Transverse colon (tissue), 4 donors: ENCODE measurements at places on chromosomes 2 and 18. TPM values are rescaled to one million over a fixed set of nuclear protein-coding genes. Genes with fewer than 3 reads are reported as not detected.

The RASGRP3 gene
- not detected for total RNA-seq

The PIEZO2 gene
- 2.9 TPM for total RNA-seq

The FNDC4 gene
- total RNA-seq, result 2.9 TPM

The CAPN13 gene
- total RNA-seq, result 83.3 TPM

The PRSS56 gene
- total RNA-seq, result not detected

The DNER gene
- total RNA-seq, result 4.9 TPM

The CDK15 gene
- total RNA-seq, result 0.14 TPM

The ZC3H8 gene
- total RNA-seq, result 6.0 TPM

The RGPD3 gene
- 0.75 TPM for total RNA-seq

GRCh38 chr2:160551259-160551658 is 57.7 kb upstream of the RBMS1 start:
- no peak for DNase-seq

DNA sequence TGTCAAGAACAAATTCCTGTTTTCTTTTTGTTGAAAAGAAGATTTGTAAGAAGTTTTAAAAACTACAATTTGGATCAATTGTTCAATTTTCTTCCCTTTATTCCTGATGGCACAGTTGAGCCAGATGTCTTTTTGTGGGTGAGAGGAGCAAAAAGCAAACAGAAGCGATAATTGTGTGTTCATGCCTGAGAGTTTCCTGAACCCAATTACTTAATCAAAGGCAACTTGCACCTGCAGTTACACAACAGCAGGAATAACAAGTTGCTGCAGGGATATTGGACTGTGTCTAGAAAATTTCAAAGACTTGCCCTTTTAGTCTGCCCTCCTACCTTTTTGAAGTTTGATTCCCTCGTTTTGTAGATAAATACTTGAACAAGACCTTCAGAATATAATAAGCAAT is 383.6 kb downstream of the DSEL start:
- DNase-seq, result no peak

- DNase-seq, result no peak
These were observed 1089.4 kb upstream of the SLC39A10 start for GRCh38 chr2:194567661-194568017.

DNA sequence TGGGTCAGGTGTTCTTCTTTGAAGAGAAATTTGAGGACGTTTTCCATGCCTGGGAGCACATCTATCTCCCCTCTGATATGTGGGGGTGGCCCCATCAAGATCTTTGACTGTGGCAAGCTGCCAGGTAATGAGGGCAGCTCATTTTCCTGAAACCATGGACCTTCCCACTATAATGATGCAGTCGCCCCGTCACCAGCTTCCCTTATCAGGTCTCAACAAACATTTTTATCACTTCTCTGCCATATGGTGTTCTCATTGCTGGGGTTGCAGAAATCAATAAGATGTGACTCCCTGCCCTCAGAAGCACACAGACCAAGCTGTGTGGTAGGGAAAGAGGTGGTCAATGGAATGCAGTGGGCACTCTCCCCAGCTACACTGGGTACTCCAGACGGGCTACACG is 48.4 kb upstream of the B3GNT7 start:
- peak; percentile 40 for DNase-seq

GRCh38 chr18:50776383-50776782 is 43.4 kb downstream of the MRO start:
- DNase-seq, result no peak

DNA sequence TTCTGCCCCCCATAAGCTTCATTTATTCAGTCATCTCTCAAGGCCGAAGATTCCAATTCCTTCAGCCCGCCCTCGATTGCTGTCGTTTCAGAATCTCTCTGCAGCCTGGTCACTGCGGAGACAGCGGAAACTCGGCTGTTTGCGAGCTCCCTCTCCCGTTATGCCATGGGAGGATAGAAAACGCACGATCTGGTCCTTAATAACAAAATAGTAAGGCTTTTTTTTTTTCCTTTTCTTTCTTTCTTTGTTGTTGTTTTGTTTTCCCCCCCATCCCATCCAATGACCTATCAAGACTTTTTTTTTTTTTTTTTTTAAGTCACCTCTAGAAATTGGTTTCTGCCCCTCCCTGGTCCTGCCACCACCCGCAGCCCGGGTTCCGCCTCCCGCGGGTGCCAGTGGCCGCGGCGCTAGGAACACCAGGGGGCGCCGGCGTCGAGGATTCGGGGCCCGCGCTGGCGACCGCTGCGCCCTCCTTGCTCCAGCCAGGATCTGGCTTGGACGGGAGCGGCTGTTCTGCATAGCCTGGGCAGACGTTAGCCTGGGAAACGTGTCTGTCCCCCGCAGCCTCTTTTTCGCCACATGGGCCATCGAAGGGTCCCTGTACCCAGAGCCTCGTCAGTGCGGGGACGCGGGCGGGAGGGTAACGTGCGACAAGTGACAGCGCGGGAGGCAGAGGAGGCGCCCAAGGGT is 10.1 kb downstream of the CPLX4 start:
- DNase-seq, result peak; percentile 72

DNA sequence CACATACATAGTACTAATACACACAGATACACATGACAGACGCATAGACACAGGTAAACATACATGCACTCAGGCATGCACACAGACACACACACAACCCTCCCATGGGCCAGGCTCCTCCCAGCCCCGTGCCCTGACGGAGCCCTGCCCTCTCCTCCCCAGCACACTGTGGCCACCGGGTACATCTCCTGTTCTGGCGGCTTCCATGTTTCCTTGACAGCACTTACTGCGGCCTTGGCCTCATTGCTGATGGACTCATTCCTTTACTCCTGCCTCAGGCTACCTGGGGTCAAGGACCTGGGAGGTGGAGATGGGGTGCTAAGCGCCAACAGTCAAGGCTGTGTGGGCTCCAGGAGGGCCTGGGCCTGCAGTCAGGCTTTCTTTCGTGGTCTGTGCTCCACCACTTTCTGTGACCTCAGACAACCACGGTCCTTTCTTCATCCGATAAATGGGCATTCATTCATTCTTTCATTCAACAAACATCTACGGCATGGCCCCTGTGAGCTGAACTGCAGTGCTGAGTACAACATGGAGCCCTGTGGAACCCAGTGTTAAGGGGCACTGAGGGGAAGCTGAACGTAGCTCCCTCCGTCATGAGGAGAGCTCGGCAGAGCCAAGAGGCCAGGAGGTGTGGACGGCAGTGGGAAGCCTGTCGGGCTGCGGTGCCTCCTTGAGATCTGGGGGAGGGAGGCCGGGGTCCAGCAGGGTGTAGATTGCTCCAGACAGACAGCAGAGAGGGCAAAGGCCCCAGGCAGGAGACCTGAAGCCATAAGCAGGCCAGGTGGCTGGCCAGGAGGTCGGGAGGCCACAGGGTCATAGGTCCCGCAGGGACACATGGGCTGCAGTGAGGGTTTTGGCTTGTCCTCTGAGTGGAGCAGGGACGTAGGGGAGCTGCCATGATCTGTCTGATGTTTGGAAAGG is 190.4 kb upstream of the HDAC4 start:
- DNase-seq, result no peak

DNA sequence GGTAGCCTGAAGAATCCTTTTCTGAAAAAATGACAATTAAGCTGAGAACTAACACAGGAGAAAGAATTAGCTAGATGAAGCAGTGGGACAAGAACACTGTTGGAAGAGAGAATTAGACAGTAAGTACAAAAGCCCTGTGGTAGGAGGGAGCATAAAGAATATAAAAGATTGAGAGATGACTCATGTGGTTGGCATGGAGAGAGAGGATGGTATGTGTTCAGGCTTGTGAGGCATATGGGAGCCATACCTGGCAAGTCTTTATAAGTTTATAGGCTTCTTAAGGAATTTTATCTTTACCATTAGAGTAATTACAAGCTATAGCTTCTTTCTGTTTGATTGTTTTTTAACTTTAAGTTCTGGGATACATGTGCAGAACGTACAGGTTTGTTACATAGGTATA is 325.0 kb downstream of the ARL6IP6 start:
- DNase-seq, result no peak

- no peak for DNase-seq
These were observed 30.9 kb downstream of the MREG start for GRCh38 chr2:215982465-215982875.

DNA sequence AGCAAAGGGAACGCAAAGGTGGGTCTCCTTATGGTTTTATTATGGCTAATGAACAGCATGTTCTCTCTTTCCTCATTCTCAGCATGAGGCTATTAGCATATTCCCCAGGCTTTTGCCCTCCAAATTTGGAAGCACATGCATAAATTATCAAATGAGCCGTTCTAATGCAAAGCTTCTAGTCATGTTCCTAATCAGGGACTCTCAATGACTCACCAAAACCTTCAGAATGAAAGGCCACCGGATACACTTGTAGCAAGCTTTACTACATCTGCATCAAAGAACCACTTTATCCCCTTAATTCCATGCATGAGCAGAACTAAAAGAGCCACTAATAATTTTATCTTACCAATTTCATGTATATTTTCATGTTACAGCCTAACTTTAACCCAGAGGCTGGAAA is 310.5 kb downstream of the LRATD1 start:
- no peak for DNase-seq

DNA sequence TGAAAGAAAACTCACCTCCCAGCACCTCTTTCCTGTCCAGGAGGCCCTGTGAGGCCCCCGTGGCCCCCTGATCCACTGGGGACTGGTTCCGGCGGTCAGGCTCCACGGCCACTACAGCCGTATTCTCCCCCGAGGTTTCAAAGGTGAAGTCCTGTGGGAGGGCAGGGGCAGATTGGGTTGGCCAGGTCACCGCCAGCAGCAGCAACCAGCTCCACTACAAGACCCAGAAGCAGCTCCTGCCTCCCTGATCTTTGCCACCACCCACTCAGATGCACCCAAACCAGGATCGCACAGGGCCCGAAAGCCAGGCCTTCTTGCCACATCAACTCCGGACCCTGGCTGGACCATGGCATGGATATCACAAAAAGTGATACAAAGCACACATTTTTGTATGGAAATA is 21.9 kb downstream of the SDC1 start:
- DNase-seq, result no peak

- no peak for DNase-seq
These were observed 46.9 kb downstream of the SLC66A2 start for GRCh38 chr18:79904357-79905147.

- no peak for DNase-seq
These were observed 583.4 kb downstream of the NRXN1 start for GRCh38 chr2:50448556-50448955.

GRCh38 chr18:8529609-8530008 is 79.6 kb upstream of the RAB12 start:
- DNase-seq, result no peak
